ENCODE measurements at places on chromosomes 1 and 21. TPM values are rescaled to one million over a fixed set of nuclear protein-coding genes. Genes with fewer than 3 reads are reported as not detected.

- peaks cover 9% of the 10 kb centered on the region for H3K36me3 ChIP-seq
- H3K27ac ChIP-seq: no peak overlapping the region
- peak; percentile 29 for DNase-seq
- peaks cover 5% of the 10 kb centered on the region for H3K4me1 ChIP-seq
- no peaks in the 10 kb centered on the region for H3K27me3 ChIP-seq
Observed at GRCh38 chr1:59901770-59902388, 24.7 kb downstream of the CYP2J2 start.

HES4 gene
- polyA plus RNA-seq: 23.3 TPM

PRAMEF14 gene
- not detected for polyA plus RNA-seq

GRCh38 chr1:48676376-48676775 lies 100.3 kb downstream of the BEND5 start:
- H3K36me3 ChIP-seq: no peaks in the 10 kb centered on the region
- no peak for DNase-seq
- no peak overlapping the region for H3K4me3 ChIP-seq

CD2 gene
- 0.28 TPM for polyA plus RNA-seq

Data from muscle of leg (tissue), 16 donors.